ENCODE measurements at places on chromosomes 2 and 18.
A peak's percentile ranks its signal among the peaks of the same experiment; 100 is the strongest.

- no peak for DNase-seq
Observed at GRCh38 chr2:110219496-110220189, 7.3 kb upstream of the MTLN start.

- peak; percentile 82 for DNase-seq
Observed at GRCh38 chr18:48539406-48540250, 797 bp downstream of the CTIF start.

DNA sequence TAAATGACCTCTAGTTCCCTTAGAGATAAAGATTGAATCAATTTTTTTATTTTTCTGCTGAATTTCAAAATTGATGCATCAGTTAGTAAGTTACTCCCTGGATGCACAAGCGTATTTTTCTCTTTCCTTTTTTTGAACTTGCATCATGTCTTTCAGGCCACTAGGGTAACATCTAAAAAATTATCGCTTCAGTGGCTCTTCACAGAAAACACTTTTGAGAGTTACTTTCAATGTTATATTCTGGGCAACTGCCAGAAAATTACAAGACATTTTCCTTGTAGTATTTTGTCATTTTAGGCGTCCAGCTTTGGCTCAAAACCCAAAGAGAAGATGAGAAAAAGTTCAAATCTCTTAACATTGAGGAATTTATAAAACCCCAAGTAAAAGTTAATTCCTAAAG lies 59.8 kb downstream of the DSEL start:
- DNase-seq: no peak

- DNase-seq: no peak
Observed at GRCh38 chr2:31312898-31313297, 78.9 kb downstream of the EHD3 start.

DNA sequence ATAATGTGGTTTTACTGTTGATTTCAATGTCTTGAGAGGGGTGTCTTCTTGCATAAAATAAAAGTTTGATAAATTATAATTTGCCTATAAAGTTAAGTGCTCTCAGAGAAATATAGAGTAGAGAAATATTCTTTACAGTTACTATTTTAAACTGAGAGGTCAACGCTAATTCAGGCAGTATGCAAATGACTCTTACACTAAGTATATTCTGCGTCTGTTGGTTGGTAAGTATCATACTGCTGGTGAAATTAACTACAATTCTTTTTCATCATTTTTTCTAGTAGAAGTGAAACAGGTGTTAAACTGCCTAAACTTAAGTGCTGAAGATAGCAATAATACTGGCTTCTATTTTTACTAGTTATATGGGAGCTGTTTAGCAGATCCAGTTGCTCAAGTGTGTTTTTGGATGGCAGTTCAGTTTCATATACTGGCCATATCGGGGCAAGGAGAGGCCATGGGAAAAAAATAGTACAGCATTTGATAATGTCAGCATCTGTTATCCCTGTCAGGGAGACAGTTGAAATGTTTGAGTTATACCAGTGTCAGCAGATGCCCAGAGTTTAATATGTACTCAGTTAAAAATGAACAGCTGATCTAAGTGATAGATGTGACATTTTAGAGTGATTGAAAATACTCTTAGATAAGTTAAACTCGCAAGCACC lies 86.2 kb downstream of the MIB1 start:
- DNase-seq: no peak

- no peak for DNase-seq
Observed at GRCh38 chr18:68738564-68738963, 23.7 kb upstream of the TMX3 start.

All from right kidney (tissue), 9 donors.